Articular chondrocyte of knee joint (primary cell): ENCODE measurements at places on chromosomes 1 and 21. TPM values are rescaled to one million over a fixed set of nuclear protein-coding genes. Genes with fewer than 3 reads are reported as not detected.

C1orf21 gene
- 118 and 140 TPM in 2 replicates for total RNA-seq

KIF17 gene
- total RNA-seq, result 0.26 and 0.43 TPM in 2 replicates

TAS1R1 gene
- total RNA-seq, result 0.26 and 0.43 TPM in 2 replicates

OXCT2 gene
- 2.2 and 3.4 TPM in 2 replicates for total RNA-seq

RNF186 gene
- not detected in 2 replicates for total RNA-seq

MAGI3 gene
- 6.1 and 10.9 TPM in 2 replicates for total RNA-seq

SPRR1A gene
- not detected in 2 replicates for total RNA-seq

RBM11 gene
- total RNA-seq, result 0.13 and 0.32 TPM in 2 replicates
